Lung (tissue), 17 donors: ENCODE measurements at places on chromosomes 5 and 9. TPM values are rescaled to one million over a fixed set of nuclear protein-coding genes. Genes with fewer than 3 reads are reported as not detected.

GRCh38 chr9:118331622-118332045, 627.4 kb downstream of the TLR4 start:
- no peaks in the 10 kb centered on the region for H3K27me3 ChIP-seq
- no peak overlapping the region for H3K4me3 ChIP-seq
- no peak for DNase-seq
- no peaks in the 10 kb centered on the region for H3K4me1 ChIP-seq

- H3K27ac ChIP-seq, result no peak overlapping the region
- no peak overlapping the region for H3K4me3 ChIP-seq
- no peak for DNase-seq
- no peaks in the 10 kb centered on the region for H3K36me3 ChIP-seq
- no peaks in the 10 kb centered on the region for H3K4me1 ChIP-seq
- peaks cover 49% of the 10 kb centered on the region for H3K27me3 ChIP-seq
Measured at GRCh38 chr5:31197183-31197582, 3.7 kb downstream of the CDH6 start.

- H3K36me3 ChIP-seq, result no peaks in the 10 kb centered on the region
- H3K27me3 ChIP-seq, result no peaks in the 10 kb centered on the region
- DNase-seq, result no peak
Measured at GRCh38 chr5:56598941-56599340, 216.4 kb upstream of the MAP3K1 start.

GRCh38 chr5:96404191-96404867, 28.7 kb downstream of the PCSK1 start:
- no peak for DNase-seq
- no peak overlapping the region for H3K4me3 ChIP-seq
- H3K4me1 ChIP-seq, result no peaks in the 10 kb centered on the region

- H3K27me3 ChIP-seq, result no peaks in the 10 kb centered on the region
- peaks cover 2% of the 10 kb centered on the region for H3K4me1 ChIP-seq
- no peak overlapping the region for H3K4me3 ChIP-seq
- no peaks in the 10 kb centered on the region for H3K36me3 ChIP-seq
- DNase-seq, result no peak
Measured at GRCh38 chr5:2805080-2805479, 53.6 kb upstream of the IRX2 start.

- DNase-seq, result no peak
- H3K4me1 ChIP-seq, result no peaks in the 10 kb centered on the region
- no peaks in the 10 kb centered on the region for H3K27me3 ChIP-seq
- no peak overlapping the region for H3K27ac ChIP-seq
- H3K36me3 ChIP-seq, result peaks cover 41% of the 10 kb centered on the region
Measured at GRCh38 chr5:14385019-14385418, 196.6 kb upstream of the OTULINL start.

DNA sequence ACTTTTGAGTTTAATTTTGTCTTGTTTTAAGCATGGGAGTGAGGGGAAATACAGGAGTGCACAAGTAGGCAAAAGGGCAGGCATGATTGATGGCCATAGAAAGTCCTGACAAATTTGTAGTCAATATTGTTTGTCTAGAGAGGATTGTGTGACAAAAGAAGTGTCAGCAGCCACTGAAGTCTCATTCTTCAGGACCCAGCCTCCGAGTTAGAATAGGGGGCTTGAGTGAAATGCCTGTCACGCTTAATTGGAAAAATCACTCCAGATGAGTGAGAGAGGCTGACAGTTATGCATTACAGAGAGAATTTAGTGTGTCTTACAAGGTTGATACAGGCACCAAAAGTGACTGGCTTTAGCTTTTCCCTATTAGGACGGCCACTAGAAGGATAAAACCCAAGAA, 81.9 kb upstream of the RPS23 start:
- H3K4me1 ChIP-seq, result peaks cover 16% of the 10 kb centered on the region
- H3K4me3 ChIP-seq, result no peak overlapping the region
- no peak overlapping the region for H3K27ac ChIP-seq
- H3K36me3 ChIP-seq, result no peaks in the 10 kb centered on the region
- DNase-seq, result no peak

The SPAG8 gene
- 11.1 TPM for total RNA-seq

The CNTLN gene
- 5.4 TPM for total RNA-seq

The ITGA1 gene
- total RNA-seq, result 119 TPM

The CYLC2 gene
- total RNA-seq, result not detected
